ENCODE measurements at places on chromosomes 5 and 9.

GRCh38 chr5:175815126-175815913 lies 56.1 kb upstream of the CPLX2 start:
- DNase-seq, result no peak

- no peak for DNase-seq
Observed at GRCh38 chr5:76371960-76372322, 31.1 kb upstream of the IQGAP2 start.

DNA sequence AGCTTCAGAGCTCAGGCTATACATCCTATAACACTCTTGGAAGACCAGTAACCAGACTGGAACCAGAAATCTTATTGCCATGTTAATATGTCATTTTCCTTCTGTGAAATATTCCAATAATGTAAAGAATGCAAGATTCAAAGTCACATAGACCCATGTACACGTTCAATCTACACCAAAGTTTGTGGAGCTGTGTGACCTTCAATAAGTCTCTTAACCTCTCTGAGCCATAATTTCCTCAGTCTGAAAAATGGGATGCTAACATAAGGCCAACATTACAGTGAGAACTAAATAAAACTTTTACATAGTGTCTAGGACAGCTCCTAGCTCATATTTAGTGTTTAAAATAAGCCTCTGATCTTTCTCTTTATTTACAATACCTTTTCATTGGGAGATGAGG lies 70.4 kb downstream of the ARRDC3 start:
- DNase-seq, result no peak

DNA sequence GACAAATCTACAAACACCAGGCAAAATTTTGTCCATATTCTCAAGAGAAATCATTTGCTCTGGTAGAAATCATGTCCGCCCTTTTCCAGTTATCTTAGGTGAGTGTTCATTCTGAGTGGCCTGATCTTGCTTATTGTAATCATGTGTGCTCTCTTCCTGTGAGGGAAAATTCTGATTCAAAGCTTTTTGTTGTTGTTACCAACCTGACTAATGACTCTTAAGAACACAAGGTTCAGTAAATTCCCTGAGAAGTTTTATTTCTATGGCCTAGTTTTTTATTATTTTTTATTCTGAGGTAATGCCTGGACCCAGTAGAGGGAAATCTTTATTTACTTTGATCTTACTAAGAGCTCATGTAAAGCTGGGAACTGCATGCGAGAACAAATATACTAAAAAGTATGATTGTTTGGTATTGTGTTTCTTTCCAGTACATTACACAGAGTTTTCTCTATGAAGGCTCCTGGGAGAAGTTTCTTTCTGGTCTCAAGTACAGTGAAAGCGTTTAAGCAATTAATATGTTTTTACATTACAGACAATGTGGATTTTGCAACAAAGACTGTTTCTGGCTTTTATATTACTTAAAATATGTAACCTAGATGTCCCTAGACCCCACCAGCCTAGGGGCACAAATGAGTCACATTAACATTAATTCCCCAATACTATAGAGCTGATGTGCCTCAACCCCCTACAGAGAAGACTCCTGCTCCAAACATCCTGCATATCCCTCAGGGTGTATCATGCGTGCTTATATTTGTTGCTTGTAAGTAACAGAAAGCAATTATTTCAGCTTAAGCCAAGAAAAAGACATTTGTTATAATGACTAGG lies 138.1 kb downstream of the TMEM167A start:
- no peak for DNase-seq
